ENCODE measurements at places on chromosomes 3 and 15. TPM values are rescaled to one million over a fixed set of nuclear protein-coding genes. Genes with fewer than 3 reads are reported as not detected.

The TMEM207 gene
- total RNA-seq, result not detected

The PLA2G4D gene
- not detected for total RNA-seq

DNA sequence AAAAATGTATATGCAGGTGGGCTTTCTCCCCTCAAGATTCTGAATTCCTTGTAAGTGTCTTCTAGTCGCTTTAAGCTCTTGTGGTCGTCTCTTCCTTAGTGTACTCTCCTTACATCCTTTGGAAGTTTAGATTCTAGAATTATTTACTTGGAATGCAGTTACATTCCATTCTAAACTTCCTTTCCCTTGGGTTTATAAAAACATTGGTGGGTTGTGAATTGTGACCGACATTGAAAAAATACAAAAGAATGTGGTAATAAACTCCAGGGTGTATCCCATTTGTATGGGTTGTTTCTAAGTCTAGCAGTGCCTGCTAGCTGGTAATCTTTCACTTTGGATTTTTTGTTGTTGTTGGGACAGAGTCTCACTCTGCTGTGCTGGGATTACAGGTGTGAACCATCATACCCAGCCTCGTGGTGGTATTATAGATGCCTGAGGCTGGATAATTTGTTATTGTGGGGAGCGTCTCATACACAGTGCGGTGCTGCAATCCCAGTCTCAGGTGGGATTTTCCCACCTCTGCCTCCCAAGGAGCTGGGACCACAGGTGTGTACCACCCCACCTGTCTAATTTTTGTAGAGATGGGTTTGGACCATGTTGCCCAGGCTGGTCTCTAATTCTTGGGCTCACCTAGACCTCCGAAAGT lies 9.1 kb downstream of the CHD2 start:
- no peak for DNase-seq

DNA sequence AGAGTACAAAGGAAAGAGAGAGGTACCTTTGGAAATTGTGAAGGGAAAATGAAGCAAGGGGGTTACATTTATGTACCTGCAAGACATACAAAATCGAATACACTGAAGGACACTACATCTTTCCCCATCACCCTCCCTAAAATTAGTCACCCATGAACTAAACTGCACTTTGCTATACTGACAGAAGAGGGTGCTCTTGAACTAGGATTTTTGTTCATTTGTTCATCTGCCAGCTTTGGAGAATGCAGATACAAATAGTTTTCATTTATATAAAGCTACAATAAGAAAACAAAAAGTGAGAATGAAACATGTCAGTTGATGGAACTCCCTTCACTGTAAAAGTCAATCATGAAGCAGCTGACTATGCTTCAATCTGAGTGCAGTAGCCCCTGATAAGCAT lies 55.7 kb downstream of the PCCB start:
- DNase-seq, result no peak

DNA sequence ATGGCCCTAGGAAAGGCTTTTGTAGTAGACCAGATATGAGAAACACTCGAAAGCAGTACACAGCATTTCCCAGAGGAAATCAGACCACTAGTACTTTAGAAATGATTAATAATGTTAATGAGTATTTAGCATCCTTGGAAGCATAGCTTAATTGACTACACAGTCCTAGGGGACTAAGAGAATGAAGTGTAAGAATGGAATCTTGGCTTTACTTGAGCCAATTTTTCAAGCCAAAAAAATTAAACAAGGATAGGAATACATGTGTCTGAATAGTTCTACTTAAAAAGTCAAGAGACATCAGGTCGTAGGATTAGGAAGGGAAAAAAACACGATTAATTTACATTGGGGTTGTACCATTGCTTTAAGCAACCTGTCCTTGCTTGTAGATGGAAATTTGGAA lies 38.2 kb downstream of the DPPA2 start:
- DNase-seq, result no peak

DNA sequence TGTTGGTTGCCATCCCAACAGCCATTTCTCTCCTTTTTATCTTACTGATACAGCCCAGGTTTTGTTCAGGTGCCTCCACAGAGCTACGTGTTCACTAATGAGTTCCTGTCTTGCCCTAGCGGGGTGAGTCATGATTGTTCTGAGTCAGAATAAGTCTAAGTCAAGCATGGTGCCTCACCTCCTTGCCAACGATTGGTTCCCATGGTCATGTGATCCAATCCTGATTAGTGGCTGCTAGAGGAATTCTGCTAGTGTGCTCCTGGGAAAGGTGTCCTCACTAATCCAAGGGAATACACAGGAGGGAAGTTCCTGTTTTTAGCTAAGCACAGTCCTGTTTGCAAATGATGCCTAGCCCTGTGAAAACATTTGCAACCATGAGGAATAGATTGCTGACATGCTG lies 99.8 kb downstream of the NSUN3 start:
- no peak for DNase-seq

GRCh38 chr3:122488262-122488973 lies 26.3 kb downstream of the KPNA1 start:
- DNase-seq, result no peak

DNA sequence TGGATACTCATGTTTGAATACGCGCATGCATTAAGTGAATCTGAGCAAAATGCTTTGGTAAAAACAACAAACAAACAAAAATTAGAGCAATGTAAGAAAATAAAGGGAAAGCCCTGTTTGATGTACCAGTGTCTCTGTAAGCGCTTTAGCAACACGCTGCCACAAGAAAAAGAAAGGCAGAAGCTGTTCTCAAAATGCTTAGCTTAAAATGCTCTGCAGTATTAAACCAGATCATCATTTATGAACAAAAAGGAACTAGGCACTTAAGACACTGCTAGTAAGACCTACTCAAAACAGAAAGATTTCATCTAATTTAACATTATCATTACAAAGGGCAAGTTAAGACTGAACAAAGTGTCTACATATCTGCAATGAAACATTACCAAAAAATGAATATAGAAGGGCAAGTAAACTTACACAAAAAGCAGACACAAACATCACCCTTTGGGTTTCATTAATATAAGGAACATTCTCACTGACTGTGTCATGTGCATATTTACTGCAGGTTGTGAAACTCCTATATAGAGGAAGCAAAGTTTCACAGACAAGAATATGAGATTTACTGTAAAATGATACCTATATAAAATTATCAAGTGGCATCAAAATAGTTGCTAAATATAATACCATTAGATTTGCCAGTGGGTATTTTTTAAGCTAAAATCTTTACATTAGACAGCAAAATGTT lies 102.1 kb downstream of the FBXL22 start:
- no peak for DNase-seq
